HTR-8/SVneo (cell line): ENCODE measurements at places on chromosomes 6 and 20.

GRCh38 chr20:31570735-31571617 is 34.1 kb upstream of the ID1 start:
- DNase-seq: no peak

DNA sequence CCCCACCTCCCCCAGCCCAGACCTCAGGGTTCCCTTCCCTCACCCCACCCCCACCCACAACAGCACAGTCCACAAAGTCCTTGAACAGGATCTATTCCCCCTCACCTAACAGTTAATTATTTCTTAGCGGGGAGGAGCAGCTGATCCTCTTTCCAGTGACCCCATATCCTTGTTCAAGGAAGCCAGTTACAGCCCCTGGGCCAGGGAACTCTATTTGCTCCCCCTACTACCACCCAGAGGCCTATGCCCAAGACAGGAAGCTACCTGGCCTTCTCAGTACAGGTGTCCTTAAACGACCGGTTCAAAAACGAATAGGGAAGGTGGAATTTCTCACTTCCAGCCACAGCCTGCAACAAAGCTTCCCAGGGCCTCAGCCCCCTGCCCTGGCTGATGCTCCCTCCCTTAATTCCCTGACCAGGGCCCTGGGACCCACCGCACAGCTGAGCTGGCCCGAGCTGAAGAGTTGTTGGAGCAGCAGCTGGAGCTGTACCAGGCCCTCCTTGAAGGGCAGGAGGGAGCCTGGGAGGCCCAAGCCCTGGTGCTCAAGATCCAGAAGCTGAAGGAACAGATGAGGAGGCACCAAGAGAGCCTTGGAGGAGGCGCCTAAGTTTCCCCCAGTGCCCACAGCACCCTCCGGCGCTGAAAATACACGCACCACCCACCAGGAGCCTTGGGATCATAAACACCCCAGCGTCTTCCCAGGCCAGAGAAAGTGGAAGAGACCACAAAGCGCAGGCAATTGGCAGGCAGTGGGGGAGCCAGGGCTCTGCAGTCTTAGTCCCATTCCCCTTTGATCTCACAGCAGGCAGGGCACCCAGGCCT is 778 bp downstream of the MCCD1 start:
- DNase-seq: no peak

GRCh38 chr6:48733581-48733980 is 622.6 kb upstream of the PTCHD4 start:
- DNase-seq: no peak

- DNase-seq: no peak
Observed at GRCh38 chr6:148203281-148203925, 139.2 kb upstream of the SASH1 start.

DNA sequence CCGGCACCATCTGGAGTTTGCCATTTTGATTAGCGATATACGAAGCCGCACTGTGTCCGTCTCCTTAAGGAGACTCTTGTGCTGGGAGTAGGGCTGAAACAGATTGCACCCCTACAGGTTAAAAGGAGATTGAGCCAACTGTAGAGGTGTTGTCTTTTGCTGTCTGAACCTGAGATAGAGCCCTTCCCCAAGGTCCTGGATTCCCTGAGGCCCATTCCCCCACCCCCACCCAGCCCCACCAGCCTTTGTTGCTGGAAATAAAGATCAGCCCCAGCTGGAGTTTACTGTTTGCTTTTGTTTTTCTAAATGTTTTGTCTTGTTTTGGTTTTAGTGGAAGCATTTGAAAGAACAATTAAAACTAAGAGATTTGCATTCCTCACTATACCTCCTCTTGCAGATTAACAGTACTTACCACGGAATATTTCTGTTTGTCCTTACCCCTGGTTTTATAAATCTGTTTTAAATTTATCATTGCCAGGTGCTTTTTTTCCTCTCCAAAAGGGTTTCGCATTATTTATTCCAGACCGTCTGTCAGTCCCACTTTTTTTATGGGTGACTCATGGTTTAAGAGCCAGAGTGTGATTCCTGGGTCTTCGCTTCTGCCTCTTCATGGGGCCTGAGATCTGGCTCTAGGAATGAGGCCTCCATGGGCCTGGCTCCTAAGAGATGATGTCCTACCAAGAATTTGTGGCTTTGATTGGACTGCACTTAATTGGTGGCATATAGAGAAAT is 169.2 kb downstream of the DTNBP1 start:
- no peak for DNase-seq

DNA sequence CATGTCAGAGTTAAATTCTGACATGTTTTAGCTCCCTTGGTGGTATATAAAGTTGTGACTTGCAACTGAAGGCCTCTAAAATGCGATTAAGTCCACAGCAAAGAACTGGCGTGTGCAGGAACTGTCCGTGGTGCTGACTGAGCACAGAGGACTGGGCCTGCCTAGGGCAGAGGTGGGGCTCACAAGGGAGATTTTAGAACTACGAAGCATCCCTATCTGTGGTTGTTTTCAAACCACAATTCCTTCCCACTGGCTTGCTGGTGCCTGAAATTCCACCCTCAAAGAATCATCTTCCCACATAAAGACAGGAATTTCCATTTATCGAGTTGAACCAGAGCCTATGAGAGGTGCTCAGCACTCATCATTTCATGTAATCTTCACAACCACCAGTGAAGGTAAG is 30.1 kb downstream of the RIMS4 start:
- peak; percentile 83 for DNase-seq

DNA sequence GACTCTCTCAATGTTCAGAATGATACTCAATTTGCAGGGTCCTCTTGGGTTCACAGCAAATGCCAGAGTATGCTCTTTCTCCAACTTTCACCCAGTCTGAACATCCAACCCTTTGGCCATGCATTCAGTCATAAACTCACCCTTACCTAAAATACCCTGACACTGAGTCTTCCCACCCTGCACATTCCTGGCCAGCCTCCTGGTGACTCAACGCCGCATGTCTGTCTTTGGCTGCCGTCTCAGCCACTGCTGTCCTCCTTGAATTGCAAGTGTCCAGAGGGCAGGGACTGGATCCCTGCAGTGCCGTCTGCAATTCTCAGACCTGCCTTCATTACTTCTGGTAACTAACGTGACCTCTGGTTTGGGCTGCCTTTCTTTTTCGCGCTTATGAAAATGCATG is 593.4 kb downstream of the QKI start:
- DNase-seq: no peak

DNA sequence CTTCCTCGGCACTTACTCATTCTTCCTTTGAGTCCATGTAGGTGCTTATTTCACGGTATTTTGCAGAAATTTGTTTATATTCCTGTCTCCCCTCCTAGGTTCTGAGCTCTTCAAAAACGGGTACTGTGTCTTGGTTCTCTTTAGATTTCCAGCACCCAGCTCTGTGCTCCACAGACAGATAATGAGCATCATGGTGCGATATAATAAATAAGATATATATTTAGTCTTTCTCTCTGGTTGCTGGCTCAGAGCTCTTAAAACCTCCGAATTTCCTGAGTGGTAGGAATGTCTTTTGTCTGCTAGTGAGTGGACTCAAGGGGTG is 108.1 kb upstream of the GPR6 start:
- no peak for DNase-seq

DNA sequence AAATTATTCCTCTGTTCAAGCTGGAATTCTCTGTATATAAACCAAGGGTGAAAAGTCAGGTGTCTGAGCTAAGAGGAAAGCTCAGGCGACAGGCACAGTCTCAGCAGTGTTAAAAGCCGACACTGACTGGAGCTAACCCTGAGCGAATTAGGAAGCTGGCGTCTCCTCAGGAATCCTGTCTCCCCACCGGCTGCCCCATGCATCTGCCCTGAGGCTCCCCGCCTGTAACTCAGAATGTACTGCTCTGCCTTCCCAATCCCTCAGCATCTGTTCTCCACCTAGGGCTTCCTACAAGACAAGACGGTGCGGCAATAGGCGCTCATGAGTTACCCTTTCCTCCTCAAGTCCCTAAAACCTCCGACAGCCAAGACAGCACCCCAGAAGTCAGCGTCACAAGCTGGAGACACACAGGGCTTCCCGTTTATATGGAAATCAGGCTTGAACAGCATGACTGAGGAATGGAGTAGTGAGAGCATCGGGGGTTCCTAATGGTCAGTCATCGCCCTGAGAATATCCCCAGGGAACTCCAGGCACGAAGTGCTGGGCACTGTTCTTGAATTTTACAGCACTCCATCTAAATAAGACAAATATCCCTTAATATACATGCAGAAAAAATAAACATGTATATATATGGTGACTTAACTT is 33.5 kb downstream of the WDR27 start:
- DNase-seq: no peak

DNA sequence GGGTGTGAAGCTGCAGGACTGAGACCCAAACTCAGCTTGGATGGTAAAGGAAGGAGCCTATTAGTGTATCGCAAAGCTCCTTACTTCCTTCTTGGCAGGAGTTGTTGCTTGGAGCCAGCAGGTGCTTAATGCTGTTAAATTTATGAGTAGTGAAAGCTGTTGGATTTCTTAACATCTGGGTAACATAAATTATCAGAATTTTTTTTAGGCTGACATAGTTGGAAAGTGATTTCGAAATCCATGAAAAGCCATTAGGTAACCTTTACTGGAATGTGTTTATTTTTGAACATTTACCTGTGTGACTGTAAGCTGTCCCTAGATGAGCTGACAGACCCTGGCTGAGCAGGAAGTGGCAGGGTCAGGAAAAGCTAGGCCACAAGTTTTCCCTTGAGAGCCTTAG is 470.4 kb upstream of the SLC35B3 start:
- no peak for DNase-seq

GRCh38 chr20:36483209-36483918 is 58.0 kb upstream of the MYL9 start:
- DNase-seq: no peak
